ENCODE measurements at places on chromosomes 4 and X.

DNA sequence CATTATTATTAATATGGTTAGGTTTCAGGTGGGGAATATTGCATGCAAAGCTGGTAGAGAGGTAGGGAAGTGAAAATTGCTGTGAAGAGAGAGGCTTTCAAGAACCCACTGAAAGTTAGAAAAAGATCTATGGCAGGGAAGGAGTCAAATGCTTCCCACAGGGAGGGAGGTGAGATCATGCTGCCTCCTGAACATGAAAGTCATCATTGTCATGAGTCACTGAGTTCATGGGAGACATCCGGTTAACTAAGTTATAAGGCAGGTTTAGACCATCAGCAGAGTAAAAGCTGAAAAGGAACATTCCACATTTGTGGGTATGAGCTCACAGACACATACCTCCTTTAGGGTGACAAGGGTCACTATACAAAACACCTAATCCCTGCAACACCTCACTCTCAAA, 16.2 kb downstream of the GATB start:
- no peak for DNase-seq

DNA sequence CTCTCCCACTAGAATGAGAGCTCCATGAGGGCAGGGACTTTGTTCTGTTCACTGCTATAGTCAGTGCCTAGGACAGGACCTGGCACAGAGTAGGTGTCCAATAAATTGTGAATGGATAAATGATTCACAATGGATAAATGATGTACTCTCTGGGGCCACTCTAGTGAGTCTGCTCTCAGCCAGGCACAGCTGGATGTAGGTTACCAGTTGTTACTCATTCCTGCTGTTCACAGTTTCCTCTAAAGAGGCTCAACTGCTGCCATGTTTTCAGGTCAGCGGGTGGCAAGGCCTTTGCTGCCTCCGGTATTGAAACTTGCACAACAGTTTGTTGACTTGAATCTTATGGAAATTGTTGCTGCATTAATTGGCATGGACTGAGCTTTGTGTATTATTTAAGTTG, 99.1 kb downstream of the NHSL2 start:
- DNase-seq = no peak

GRCh38 chrX:48306175-48306574, 50.3 kb downstream of the SSX3 start:
- DNase-seq = no peak

GRCh38 chrX:151828439-151829080, 84.1 kb upstream of the MAGEA4 start:
- no peak for DNase-seq

DNA sequence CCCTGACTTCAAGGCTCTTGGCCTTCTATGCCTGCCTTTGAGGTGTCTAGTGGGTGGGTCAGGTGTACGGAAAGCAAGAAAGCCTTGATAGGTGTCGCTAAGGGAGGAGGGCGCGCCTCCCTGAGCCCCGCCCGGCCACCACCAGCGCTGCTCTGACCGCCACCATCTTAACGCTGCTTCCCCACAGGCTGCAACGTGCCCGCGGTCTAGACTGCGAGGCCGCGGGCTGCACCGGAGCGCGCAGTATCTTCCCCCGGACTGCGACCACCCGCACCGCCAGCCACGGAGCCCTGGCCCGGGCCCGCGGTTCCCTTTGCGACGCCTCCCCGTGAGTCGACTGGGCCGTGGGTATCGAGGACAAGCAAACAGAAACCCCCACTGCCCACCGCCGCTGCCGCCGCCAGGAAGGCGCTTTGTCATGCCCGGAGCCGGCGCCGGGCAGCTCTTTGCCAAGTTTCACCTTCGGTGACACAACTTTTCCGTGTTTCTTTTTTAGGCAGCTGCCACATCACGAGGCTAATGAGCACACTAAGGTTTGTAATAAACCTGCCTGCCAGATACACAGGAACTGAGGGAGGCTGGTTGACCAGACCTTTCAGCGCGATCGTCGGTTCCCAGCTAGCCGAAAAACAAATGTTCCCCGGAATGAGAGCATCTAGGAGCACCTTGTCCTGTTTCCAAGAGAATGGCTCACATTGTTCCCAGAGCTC, 335.8 kb upstream of the F9 start:
- DNase-seq = no peak

- no peak for DNase-seq
Observed at GRCh38 chr4:117429061-117429460, 343.7 kb upstream of the TRAM1L1 start.

DNA sequence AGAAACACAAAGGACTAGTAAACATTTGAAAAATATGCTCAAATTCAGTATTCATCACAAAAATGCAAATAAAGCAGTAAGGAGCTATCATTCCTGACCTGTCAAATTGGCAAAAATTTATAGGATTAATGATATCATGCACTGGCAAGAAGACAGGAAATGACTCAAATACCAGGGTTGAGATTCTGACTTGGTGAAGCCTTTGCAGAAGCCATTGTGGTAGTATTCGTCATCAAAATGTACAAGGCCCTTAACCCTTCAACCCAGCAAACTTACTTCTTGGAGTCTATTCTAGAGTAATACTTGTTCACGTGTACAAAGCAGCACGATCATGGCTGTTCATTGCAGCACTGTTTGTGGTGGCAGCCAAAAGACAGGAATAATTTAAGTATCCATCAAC, 132.4 kb downstream of the ENOX2 start:
- DNase-seq = no peak

DNA sequence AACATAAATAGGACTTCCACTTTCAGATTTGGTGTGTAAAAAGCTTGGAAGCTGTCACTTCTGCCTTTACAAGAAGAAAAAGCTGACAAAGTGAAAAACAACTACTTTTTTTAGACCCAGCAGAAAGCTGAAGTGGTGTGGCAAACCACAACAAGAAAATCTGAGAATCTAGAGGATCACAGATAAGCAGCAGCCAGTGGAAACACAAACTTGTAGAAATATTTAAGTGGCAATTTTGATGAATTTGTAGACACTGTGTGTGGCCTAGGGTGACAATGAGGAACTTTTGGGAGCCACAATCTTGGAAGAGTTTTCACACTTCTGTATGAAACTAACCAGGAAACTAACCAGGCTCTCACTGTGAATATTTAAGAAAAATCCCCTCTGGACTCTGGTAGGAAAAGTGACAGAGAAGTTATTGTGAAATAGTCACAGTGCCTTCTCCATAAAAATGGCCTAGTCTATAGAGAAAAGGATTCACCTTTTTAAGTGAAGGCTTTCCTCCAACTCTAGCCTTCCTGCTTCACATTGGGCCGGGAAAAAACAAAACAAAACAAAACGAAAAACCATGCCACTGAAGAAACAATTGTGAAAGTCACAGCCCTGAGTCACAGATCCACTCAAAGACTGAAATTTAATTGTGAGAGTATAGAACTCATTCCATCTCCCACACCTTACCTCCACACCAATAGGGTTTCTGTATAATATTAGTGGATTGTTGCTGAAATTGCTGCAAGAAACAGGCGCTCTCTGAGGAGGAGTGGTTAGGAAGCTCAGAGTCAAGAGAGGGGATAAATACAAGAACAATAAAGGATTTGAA, 26.7 kb upstream of the GUCY1A1 start:
- DNase-seq = no peak

DNA sequence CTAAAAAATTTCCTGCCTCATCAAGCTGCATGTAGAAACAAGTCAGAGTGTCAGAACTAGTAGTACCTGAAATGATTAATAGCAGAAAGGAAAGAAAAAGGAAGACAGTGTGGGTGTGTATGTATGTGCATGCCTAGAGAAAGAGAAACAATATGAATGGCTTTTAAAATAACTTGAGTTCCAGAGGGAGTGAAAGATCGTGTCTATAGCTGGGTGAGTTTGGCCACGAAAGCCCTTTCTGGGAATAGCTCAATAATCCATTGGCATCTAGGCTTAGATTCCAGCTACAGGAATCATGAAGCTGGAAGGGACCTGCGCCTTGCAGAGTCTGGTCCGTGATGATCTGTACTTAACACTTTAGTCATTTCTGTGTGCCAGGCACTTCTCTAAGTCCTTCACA, 195.6 kb downstream of the RAPGEF2 start:
- DNase-seq = no peak

- no peak for DNase-seq
Observed at GRCh38 chr4:84494076-84494475, 5.0 kb downstream of the NKX6-1 start.

GRCh38 chrX:77298790-77299189, 148.4 kb upstream of the FGF16 start:
- DNase-seq = no peak

DNA sequence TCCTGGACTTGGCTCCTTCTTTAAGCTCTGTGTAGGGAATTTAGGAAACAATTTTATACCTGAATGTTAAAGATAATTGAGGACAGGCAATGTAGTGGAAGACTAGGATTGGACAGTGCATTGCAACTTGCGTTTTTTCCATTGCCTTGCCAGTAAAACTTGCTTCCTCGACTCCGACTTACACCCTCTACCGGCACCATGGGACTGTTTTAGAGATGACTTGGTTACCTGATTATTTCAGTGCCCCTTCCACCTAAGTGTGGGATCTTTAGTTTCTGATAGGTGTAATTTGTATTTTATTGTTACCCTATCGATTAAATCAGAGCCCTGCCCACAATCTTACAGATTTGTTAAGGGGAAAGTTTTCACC, 1.2 kb downstream of the PRPS1 start:
- DNase-seq = no peak

GRCh38 chr4:8048856-8049676, 109.4 kb upstream of the AFAP1 start:
- no peak for DNase-seq

DNA sequence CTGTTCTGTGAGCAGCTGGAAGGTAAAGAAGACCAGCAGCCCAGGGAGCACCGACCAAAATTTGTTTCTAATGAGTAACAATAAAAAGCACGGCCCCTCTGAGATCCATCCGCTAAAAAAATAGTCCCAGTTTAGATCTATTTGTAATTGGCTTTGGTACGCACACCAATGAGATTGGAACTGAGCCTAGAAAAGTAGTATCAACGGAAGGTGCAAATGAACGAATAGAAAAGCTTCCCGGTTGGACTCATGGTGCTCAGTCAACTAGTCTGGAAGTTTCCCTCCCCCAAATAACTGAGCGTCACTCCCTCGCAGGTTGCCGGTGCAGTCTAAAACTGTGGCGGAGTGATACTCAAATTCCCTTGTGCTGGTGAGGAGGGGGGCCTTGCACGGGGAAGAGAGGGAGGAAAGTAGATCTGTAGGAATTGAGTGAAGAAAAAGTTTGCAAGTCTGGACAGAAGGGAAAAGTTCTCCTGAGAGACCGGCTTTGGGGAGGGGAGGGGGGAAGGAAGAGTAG, at the start of gene COL4A5:
COL4A5 (plus strand) TSS at position 413 of the 517 bp plus-strand sequence. CDS start 288 bp downstream, outside the sequence.
- DNase-seq = peak; percentile 2
